Umbilical cord (tissue), 2 donors: ENCODE measurements at places on chromosomes 5 and 9.
A peak's percentile ranks its signal among the peaks of the same experiment; 100 is the strongest.

GRCh38 chr5:958701-959571 lies 49.7 kb upstream of the NKD2 start:
- DNase-seq, result no peak

DNA sequence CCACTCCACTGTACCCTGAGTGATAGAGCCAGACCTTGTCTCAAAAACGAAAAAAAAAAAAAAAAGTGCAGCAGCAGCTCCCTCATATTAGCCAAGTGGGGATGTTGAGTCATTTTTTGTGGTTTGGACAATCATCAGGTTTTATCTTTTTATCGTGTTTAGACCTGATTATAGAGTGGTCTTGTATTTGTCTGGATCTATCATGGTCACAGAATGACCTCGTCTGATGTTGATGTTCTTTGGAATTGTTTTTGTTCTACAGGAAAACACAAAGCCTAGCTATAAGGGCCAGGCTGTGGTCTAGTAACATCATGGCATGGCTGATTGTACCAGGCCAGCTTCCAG lies 1.6 kb upstream of the FBXW11 start:
- DNase-seq, result no peak

- DNase-seq, result no peak
These were observed 168.1 kb upstream of the DMRT1 start for GRCh38 chr9:673264-673965.

DNA sequence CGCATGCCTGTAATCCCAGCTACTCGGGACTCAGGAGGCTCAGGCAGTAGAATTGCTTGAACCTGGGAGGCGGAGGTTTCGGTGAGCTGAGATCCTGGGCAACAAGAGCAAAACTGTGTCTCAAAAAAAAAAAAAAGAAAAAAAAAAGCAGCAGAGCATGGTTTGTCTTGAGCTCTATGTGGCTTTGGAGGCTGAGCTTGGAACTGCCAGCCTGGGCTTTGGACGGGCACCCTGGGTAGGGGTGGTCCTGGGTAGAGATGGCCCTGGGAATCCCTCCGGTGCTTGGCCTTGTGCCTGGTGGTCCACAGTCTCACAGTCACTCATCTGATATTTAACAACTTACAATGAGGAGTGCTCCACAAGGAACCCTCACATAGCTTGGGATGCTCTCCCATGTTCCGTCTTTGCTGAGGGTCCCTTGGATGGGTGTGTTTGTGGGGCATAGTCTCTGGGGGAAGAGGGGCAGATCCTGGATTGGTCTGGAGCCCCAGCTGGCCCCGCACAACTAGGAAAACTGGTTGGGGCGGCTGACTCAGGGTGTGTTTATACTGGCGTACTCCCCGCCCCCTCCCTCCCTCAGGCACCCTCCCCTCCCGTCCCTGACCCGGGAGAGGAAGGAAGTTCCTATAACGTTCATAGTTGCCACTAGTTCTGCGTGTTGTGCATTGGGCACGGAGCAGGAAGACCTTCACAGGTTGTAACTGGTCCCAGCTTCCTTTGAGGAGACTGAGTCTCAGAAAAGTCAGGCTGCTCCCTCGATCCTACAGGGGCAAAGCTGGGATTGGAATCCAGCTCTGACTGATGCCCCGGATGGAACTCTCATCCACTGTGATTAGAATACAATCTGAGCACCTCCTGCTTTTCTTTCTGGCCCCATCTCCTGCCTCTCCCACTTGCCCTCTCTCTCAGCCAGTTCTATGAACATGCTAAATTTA lies 11.2 kb downstream of the IER5L start:
- peak; percentile 90 for DNase-seq

- no peak for DNase-seq
These were observed 18.5 kb upstream of the UBAC1 start for GRCh38 chr9:135979547-135980166.

- peak; percentile 47 for DNase-seq
These were observed 311.7 kb downstream of the TRIM36 start for GRCh38 chr5:114857941-114858551.

GRCh38 chr5:171387345-171387969 lies at the start of gene NPM1:
TSS of gene NPM1 (plus strand) at chr5:171387849. CDS start at chr5:171387949, 100 bp downstream.
- DNase-seq, result peak; percentile 99

DNA sequence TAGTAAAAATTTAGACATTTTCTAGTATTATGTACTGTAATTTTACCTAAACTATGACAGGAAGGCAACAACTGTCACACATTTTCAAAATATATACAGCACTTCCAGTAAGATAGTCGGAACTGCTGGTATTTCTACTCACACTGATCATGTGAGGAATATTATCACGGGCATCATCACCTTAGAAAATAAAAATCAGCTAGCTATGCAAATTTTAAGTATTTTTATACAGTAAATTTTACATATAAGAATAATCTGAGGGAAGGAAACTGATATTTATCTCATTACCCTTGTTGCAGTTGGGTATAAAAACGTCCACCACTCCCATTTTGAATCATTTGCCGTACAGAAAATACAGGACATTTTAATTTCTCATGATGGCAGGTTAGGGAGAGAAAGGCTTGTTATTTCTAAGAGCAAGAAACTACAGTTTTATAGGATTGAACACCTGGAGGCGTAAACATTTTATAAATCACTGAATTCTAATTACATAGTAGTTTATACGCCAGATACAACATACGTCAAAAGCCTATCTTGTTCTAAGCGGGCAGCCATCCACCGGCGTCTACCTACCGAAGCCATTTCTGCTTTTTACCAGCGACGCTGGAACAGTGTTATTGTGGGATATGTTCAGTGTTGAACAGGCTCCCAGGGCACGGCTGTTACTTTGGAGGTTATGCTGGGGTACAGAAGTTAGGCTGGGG lies 729 bp upstream of the TNPO1 start:
- no peak for DNase-seq

DNA sequence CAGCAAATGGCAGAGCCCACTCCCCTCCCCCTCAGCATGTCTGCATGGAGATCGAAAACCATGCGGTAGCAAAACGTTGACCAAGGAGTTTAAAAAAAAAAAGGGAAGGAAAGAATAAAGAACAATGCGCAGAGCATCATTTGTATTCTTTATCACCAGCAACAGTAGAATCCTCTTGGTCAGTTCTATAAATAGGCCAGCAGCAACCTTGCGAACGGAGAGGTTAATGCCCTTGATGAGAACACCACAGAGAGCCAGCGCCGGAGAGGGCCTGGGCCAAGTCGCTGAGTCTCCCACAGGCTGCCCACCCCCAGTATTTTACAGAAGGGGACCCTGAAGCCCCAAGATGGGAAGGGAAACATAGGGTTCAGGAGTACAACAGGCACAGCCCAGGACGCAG lies 22.7 kb downstream of the WHRN start:
- no peak for DNase-seq

GRCh38 chr9:120891884-120892747 lies 15.1 kb upstream of the PHF19 start:
- peak; percentile 22 for DNase-seq

DNA sequence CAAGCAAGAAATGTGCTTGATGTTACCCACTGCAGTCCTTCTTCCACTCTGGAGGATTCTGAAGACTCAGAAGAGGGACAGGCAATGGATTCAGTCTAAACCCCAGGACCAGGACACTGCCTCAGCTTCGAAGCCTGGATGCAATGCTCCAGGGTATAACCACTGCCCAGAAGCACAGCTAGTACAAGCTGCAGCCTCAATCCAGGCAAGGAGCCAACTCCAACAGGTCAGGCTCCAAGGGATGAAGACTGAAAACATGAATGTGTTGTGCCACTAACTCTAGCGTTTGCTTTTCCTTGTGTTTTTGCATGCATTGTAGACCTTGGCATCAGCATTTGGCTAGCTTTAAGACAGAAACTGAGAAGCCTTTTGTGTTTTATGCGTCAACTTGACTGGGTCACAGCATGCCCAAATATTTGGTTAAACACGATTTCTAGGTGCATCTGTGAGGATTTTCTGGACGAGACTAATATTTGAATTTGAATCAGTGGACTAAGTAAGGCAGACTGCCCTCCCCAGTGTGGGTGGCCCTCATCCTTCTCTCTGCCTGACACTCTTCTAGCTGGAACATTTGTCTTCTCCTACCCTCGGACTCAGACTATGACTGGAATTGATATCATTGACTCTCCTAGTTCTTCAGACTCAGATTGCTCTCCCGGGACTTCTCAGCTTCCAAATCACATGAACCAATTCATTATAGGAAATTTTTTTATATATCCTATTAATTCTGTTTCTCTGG lies 20.5 kb upstream of the GPX3 start:
- no peak for DNase-seq

DNA sequence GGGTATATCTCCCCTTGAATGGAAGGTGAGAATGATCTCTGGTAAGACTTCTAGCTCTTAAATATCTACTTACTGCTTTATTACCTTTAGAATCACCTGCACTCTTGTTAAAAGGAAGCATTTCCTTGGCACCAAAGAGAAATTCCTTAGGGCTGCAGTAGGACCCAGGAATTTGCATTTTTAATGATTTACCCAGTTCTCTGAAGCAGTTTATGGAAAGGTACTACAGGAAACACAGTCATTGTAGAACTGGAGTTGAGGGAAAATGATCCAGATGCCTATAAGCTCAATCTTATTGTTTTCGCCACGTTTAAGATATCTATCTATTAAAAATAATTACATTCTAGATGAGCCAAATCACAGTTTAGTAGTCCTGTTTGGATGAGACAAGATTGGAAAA lies 9.5 kb upstream of the C9 start:
- DNase-seq, result no peak

DNA sequence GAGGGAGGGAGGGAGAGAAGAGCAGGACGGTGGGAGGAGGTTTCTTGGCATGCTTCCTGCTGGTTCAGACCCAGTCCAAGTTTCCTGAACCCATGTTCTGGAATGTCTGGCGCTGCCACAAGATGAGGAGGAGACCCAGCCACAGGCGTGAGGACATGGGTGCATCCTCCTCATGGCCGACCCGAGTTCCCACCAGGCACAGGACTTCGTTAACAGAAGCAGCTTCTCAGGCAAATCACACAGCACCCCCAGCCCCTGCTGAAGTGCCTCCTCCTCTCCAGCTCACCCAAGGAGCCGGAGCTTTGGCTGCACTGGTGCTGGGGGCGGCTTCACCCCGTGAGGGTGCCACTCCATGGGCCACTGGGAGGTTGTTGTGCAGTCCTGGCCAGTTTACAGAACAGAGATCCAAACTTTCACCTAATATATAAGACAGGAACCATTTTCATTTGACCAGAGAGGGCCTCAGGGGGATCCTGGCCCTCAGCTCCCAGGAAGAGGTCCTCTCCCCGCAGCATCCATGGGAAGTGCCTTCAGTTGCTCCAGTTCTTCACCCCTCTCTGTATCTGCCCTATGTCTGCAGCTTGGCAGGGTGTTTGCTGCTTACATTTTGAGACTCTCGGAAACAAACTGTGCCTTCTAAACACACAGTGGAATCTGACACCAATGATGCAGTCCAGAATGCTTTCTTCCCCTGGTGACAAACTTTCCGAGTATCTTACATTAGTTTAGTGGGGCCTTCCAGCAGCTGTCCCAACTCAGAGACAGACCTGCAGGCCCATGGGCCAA lies 10.2 kb upstream of the NKD2 start:
- DNase-seq, result no peak

GRCh38 chr5:180352116-180353047 lies 754 bp downstream of the GFPT2 start:
- DNase-seq, result peak; percentile 25

- DNase-seq, result no peak
These were observed 16.9 kb downstream of the CSNK1G3 start for GRCh38 chr5:123528878-123529277.

DNA sequence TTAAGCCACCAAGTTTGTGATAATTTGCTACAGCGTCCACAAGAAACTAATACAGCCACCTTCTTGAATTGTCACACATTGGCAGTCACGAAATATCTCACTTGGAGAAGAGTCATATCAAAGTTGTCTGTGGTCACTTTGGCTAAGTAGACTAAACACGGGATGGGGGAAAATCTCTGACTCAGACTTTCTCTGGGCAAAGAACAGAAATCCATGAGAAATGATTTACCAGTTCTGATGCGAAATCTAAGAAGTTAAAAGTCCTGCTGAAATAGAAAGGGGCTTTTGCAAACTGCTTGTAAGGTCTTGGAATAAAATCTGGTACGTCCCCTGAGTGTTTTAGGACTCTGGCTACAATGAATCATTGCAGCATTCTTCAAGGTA lies 158.4 kb downstream of the COL23A1 start:
- DNase-seq, result no peak
